MCF 10A (cell line): ENCODE measurements at places on chromosomes 11 and 22. TPM values are rescaled to one million over a fixed set of nuclear protein-coding genes. Genes with fewer than 3 reads are reported as not detected.

DNA sequence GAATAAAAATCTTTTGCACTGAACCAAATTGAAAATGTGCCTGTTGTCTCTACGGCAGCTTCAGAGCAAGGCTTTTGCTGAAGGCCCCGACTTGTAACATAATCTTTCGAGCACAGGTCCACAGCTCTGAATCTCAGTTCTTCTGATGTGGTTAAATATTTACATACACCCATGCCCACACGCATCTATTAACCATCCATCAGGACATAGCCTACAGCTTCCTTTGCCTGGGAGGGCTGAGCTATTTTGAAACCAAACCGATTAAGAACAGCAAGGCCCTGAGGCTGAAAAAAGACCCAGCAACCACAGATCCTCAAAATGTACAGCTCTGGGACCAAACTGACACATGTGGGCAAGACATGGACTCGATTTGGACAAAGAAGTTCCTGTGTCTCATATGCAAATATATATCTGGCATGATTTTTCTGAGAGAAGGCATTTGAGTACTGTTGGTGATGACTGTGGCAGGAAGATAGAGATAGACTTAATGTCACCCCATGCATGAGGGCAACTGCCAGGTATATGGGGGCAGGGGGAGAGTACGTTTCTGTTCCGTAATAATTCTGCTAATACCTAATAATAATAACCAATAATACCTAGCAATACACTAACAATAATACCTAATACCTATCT lies 322.7 kb upstream of the PLET1 start:
- no peak overlapping the region for H3K4me3 ChIP-seq
- no peaks in the 10 kb centered on the region for H3K36me3 ChIP-seq
- H3K4me1 ChIP-seq, result no peaks in the 10 kb centered on the region
- no peak for DNase-seq

DNA sequence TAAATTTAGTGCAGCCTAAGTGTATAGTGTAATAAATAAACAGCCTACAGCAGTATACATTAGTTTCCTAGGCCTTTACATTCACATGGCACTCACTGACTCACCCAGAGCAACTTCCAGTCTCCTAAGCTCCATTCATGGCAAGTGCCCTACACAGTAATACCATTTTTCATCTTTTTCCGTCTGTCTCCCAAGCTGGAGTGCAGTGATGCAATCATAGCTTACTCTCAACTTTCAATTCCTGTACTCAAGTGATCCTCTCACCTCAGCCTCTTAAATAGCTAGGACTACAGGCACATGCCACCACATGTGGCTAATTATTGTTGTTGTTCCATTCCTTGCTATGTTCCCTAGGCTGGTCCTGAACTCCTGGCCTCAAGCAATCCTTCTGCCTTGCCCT lies 54.4 kb downstream of the FCHSD2 start:
- H3K4me3 ChIP-seq, result no peak overlapping the region
- peak; percentile 43 for DNase-seq
- H3K36me3 ChIP-seq, result no peaks in the 10 kb centered on the region
- H3K4me1 ChIP-seq, result peaks cover 15% of the 10 kb centered on the region
- no peaks in the 10 kb centered on the region for H3K27me3 ChIP-seq

CD3D gene
- not detected in 2 replicates for total RNA-seq

- H3K27me3 ChIP-seq, result no peaks in the 10 kb centered on the region
- H3K27ac ChIP-seq, result no peak overlapping the region
- H3K4me3 ChIP-seq, result no peak overlapping the region
- no peak for DNase-seq
- no peaks in the 10 kb centered on the region for H3K36me3 ChIP-seq
Measured at GRCh38 chr11:57163160-57163868, 18.4 kb upstream of the LRRC55 start.

DNA sequence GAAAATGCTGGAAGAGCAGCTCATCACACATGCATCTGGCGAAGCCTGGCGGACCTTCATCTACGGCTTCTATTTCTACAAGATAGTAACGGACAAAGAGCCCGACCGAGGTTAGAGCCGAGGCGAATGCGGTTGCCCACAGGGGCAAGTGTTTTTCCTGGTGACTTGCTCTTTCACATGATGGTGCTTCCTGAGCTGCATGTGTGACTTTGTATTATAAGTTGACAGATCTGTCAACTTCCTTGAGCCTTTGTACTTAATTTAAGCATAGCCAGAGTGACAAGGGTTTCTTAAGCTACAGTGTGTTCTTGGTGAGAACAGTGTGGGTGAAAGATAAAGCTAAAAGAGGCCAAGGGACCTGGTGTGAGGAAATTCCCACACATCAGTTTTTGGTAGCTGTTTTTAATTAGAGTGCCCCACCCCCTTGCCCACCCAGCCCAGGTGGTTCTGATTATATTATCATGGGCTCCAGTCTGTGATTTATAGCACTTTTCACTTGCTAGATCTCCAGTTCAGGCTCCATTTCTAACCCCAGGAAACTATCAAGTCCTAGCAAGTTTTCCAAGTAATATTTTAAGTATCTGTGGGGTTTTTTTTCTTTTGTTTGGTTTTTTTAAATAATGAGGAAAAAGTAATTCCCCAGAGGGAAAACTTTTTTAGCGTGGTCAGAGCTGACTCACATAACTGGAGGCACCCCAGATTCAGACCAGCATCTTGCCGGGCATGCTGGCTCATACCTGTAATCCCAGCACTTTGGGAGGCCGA lies 68.0 kb upstream of the YWHAH start:
- H3K4me1 ChIP-seq, result peaks cover 2% of the 10 kb centered on the region
- H3K36me3 ChIP-seq, result peaks cover 43% of the 10 kb centered on the region
- no peak for DNase-seq
- H3K27me3 ChIP-seq, result no peaks in the 10 kb centered on the region

- no peak within 1 kb of the TSS for H3K4me3 ChIP-seq
- DNase-seq, result no peak
- H3K27ac ChIP-seq, result no peak within 1 kb of the TSS
- H3K36me3 ChIP-seq, result no peaks in the 10 kb centered on the region
- peaks cover 49% of the 10 kb centered on the region for H3K27me3 ChIP-seq
Measured at GRCh38 chr11:5343474-5344335, at the start of gene OR51B5. TSS of gene OR51B5 (minus strand) at chr11:5343524. CDS start at chr11:5343524, 0 bp downstream.
